ENCODE measurements at places on chromosomes 12 and 14.
A peak's percentile ranks its signal among the peaks of the same experiment; 100 is the strongest.

DNA sequence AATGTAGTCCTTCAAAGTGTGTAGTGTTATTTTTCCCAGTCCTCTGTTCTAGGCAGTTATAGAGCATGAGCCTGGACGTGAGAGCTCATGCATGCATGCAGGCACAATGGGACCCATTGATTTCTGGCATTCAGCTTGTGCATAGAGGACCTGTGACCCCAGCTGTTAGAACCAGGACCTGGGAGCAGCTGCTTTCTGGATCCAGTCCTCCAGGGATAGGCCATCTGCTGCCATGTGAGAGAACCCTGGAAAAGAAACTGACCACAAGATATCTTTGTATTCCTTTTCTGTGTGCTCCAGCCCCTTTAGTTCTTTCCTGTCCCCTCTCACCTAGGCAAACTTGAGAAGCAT, 76.9 kb downstream of the SUSD6 start:
- no peak for DNase-seq

DNA sequence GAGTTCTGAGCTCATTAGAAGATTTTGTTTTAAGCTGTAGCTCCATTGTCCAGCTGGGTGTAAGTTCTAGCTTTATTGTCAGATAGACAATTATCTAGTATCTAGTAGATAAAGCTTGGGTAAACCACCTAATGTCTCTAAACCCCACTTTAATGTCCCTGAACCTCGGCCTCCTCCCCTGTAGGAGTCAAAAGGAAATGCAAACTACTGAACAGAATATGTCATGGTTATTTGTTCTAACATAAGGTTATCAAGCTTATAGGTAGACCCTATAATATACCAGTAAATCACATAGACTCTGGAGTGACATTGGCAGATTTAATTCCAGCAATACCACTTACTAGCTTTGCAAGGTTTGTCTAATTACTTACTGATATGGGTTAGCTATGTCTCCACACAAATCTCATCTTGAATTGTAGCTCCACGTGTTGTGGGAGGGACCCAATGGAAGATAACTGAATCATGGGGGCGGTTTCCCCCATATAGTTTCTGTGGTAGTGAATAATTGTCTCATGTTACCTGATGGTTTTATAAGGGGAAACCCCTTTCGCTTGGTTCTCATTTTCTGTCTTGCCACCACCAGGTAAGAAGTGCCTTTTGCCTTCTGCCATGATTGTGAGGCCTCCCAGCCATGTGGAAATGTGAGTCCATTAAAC, 29.4 kb downstream of the BCAT1 start:
- DNase-seq, result no peak

- no peak for DNase-seq
Measured at GRCh38 chr14:54639611-54640010, 72.7 kb downstream of the SAMD4A start.

DNA sequence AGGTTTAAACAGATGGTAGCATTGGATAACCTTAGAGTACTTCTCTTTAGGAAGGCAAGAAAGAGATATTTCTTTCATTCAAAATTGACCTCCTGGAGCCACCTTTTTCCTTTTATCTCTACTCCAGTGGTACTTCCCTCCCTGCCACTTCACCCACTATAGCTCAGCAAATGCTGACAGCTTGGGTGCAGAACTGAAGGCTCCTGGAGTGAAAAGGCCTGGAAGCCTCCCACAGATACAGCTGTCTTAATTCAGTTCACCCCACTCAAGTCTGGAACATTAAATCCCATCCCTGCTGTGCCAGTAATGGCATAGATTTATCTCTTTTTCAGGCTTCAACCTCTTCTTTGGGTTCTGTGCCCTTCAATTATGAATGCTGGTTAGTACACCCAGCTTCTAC, 140.3 kb downstream of the NEDD1 start:
- DNase-seq, result no peak

GRCh38 chr14:61334197-61334701, 12.9 kb downstream of the PRKCH start:
- DNase-seq, result no peak

- DNase-seq, result peak; percentile 69
Measured at GRCh38 chr14:105527826-105528585, 1.6 kb downstream of the TMEM121 start.

GRCh38 chr12:32230613-32230993, 124.0 kb downstream of the BICD1 start:
- DNase-seq, result no peak

DNA sequence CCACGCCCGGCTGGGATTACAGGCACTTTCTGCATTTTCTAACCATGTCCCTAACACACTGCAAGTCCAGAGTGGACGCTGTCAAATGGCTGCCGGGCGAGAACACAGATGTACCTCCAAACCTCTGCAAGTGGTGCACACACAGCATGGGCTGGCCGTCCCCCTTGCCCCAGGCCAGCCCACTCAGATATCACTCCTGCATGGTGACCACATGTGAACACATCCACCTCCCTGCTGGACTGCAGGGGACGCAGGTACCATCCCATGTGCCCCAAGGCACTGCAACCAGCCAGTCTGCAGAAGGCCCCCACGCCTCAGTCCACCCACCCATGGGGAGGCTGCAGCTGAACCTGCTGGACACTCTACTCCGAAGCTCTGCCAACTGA, 14.0 kb downstream of the BRF1 start:
- no peak for DNase-seq

DNA sequence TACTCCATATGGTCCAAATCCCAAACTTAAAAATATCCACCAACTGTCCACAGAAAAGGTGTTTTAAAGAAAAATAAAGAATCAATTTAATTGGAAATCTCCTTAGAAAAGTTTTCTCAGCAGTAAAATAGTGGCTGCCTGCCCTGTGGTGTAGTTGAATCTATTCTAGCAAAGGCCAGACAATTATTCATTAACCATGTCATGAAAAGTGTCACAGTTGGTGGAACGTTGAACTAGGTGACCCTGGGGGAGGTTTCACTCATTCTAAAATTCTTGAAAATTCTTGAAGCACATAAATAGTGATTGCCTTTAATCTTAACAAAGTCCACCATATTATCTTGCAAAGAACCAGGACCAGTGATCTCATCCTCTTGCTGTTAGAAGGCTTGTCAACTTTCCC, 78.4 kb upstream of the GZMB start:
- DNase-seq, result no peak

DNA sequence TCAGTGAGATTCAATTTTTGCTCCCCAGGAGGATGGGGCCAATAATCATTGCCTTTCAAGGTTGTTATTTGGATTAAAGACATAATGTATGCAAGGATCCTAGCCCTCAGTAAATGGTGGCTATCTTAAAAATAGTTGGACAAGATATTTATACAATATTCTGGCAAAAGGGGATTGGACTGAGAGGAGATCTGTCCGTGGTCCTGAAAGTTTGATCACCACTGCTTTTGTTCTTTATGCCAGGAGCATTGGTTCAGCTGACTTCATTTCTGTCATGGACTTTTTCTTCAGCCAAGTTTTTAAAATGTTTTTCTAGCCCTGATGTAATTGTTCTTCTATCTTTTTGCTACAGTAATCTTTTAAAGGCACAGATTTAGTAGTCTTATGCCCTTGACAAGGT, 70.2 kb upstream of the TCL1A start:
- no peak for DNase-seq

DNA sequence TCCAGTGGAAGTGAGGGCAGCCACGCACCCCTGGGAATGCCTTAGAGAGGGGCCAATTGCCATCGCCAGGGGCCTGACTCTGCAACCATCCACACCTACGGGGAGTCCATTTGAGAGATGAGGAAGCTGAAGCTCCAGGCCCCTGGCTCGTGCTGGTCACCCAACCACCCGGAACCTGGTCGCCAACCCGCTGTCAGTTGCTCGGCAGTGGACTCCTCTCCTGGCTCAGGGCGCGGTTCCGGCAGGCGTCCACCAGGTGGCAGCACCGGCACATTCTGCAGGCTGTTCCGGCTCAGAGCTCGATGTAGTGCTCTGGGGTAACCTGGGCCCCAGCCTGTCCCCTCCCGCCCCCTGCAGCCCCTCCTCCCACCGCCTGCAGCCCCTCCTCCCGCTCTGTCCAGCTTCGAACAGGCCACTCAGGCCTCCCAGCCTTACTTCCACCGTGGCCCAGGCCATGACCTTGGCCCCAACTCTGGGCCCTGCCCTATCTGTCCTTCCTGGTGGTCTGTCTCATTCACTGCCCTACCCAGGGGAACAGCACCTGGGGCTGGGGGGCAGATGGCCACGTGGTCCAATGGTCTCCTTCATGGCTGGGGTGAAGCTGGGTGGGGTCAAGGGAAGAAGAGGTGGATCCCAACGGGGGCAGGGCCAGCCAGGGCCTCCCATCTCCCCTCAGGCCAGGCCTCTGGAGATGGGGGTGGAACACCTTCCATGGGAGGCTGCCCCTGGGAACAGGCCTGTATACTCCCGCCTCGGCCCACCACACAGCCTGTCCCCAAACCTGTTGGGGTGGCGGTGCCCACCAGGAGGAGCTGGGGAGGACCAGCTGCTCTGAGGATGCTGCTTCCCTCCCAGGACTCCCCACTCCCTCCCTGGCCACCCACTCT, 15.7 kb downstream of the SIVA1 start:
- DNase-seq, result peak; percentile 83

DNA sequence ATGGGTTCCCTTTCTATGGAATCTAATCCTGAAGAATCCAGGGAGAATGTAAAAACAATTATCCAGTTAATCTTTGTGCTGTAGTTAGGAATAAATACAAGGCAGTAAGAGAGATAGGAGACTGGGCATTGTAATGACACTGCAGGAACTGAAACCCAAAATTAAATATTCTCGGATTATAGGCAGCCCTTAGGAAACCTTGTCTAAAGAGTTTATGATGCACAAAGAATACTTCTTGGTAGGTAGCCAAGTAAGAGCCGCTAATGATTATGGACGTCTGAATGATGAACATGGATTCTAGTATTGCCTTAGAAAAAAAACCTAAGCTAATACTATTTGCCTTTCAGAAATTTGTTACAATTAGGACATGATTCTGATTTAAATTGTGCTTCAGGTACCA, 165.4 kb upstream of the LRIG3 start:
- DNase-seq, result no peak

GRCh38 chr12:57128519-57129247, 400 bp downstream of the LRP1 start:
- no peak for DNase-seq

GRCh38 chr12:96246926-96247505, 52.8 kb downstream of the ELK3 start:
- no peak for DNase-seq

GRCh38 chr14:98994561-98994960, 277.4 kb downstream of the BCL11B start:
- no peak for DNase-seq

GRCh38 chr12:91630083-91630482, 447.5 kb upstream of the DCN start:
- no peak for DNase-seq

GRCh38 chr12:132490422-132491137, 629 bp downstream of the FBRSL1 start:
- no peak for DNase-seq

GRCh38 chr14:67416810-67417209, 4.8 kb upstream of the PLEK2 start:
- no peak for DNase-seq

DNA sequence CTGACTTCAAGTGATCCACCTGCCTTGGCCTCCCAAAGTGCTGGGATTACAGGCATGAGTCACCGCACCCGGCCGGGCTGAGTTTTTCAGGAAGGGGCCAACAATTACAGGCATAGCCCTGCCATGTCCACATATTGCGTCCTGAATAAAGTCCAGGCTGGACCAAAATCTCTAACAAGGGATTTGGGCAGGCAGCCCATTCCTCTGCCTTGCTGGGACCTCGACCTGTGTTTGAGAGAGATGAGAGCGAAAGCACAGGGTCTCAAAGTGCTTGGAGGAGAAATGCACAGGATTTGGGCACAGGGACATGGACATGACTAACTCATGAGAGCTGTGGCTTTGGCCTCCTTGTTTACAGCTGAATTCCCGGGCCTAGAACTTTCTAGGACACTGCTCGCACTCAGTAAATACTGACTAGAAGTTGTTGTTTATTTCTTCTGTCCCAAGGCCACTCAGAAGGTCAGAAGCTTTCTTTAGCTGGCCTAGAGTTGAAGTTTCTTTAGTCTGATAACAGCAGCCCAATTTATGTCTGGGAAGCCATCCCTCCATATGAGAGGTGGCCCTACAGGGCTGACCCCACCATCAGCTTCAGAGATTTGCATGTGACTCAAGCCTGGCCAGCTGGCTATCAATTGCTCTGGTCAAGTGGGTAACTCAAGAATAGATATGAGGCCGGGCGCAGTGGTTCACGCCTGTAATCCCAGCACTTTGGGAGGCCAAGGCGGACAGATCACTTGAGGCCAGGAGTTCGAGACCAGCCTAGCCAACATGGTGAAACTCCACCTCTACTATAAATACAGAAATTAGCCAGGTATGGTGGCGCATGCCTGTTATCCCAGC, 11.7 kb downstream of the CAMKK2 start:
- no peak for DNase-seq

- no peak for DNase-seq
Measured at GRCh38 chr12:113474635-113475436, 3.2 kb upstream of the LHX5 start.

DNA sequence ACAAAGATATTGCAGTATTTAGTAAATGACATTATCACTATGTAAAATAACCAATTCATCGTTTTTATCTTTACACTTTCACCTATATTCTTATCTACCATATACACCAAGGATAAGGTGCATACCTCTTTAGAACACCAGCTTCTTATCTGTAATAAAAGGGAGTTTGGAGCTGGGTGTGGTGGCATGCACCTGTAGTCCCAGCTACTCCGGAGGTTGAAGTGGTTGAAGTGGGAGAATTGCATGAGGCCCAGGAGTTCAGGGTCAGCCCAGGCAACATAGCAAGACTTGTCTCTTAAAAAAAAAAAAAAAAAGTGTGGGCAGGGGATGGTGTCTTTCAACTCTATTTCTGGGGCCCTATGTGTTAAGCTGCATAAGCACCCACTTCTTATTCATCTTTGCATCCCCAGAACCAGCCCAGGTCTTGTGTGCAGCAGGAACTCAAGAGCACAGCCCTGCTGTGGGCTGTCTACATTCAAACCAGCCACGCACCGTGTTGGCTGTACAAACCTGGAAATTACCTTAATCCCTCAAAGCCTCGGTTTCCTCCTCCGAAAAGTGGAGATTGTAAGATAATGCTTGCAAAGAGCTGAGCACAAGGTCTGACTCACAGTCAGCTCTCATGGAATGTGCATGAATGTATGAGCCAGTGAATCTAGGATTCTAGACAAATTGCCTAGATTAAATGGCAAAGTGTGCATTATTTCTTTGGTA, 256.6 kb upstream of the FOXN3 start:
- DNase-seq, result no peak

GRCh38 chr12:78645956-78646355, 218.6 kb upstream of the SYT1 start:
- DNase-seq, result no peak
